NCI-H1930 (cell line): ENCODE measurements at places on chromosomes 5 and 9.

DNA sequence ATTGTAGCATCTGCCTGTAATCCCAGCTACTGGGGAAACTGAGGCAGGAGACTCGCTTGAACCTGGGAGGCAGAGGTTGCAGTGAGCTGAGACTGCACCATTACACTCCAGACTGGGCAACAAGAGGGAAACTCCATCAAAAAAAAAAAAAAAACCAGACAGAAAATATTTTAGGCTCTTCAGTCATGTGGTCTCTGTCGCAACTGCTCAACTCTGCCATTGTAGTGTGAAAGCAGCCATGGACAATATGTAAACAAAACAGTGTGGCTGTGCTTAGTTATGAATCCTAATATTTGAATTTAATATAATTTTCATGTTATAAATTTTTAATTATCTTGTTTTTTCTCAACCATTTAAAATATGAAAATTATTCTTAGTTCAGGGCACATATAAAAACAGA lies 38.4 kb downstream of the ZFAND5 start:
- DNase-seq: no peak

GRCh38 chr5:6544561-6544935 lies 88.3 kb downstream of the NSUN2 start:
- no peak for DNase-seq

GRCh38 chr5:111144352-111144930 lies 52.3 kb downstream of the WDR36 start:
- DNase-seq: no peak

- DNase-seq: no peak
Observed at GRCh38 chr9:88308831-88309560, 79.2 kb upstream of the SPIN1 start.

DNA sequence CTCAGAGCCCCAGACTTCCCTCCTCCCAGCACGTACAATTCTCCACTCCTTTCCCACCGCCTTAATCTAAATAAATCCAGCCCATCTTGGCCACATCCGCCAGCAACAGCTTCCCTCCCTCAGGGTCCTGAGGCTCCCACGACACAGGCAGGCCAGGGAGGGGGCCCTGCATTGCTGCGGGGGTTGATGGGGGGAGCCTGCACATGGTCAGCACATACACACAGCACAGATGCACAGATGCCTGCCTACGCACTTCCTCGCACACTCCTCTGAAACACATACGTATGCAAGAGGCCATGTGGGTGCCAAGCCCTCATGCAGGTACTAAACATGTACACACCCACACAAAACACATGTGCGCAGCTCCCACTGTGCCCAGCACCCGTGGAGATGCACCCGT lies 14.8 kb downstream of the PDGFRB start:
- no peak for DNase-seq

- no peak for DNase-seq
Observed at GRCh38 chr5:126780165-126780827, 3.4 kb downstream of the LMNB1 start.

- DNase-seq: no peak
Observed at GRCh38 chr5:139910036-139910435, 114.4 kb downstream of the PSD2 start.

GRCh38 chr9:129602598-129603415 lies 18.1 kb downstream of the C9orf50 start:
- no peak for DNase-seq

DNA sequence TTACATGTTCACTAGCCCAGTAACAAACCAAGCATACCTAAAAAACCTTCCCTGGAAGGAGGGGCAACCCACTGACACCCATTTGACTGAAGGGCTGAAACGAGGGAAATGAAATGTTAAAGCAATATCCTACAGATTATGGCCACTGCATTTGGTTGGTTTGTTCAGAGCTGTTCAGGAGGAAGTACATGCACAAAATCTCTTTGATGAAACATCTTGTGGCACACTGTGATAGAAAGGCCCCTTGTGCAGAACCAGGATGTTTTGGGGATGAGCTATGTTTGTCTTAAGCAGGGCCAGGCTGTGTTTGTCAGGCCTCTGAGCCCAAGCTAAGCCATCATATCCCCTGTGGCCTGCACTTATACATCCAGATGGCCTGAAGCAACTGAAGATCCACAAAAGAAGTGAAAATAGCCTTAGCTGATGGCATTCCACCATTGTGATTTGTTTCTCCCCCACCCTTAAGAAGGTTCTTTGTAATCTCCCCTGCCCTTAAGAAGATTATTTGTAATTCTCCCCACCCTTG lies 467.3 kb upstream of the PIK3R1 start:
- no peak for DNase-seq

DNA sequence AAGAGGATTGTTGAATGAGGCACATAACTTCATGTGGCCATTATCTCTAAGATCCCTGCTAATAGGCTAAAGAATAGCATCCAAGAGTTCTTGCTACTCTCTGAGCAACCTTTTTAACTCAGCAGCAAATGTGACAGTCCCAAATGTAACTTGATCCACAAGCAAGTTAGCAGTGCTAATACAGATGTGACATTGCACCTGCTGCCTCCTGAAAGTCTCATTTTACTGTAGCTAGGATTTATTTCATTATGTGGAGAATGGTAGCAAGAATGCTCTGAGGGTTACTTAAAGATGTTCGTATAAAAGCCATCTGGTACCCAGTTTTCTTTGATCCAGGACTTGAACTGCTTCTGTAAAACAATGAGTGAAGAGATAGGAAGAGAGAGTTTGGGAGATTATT lies 45.8 kb downstream of the CDH10 start:
- DNase-seq: no peak

DNA sequence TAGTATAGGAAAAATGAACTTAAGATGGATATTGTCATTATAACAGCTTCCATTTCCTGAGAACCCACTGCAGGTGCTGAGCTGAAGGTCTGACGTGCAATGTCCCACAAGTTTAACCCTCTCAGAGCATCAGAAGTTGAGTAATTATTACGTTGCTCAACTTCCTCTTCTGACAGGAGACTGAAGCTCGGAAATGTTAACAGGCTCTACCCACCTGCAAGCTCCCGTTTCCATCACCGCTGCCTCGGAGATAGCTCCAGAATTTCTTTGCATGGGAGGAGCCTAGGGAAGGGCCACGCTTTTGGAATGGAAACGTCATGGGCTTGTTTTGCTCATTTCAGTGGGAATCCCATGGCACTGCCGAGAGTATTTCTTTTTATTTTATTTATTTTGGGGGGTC lies 1.0 kb upstream of the NTMT1 start:
- DNase-seq: no peak

- DNase-seq: no peak
Observed at GRCh38 chr5:103910786-103911185, 348.2 kb upstream of the NUDT12 start.

GRCh38 chr9:78893774-78894401 lies 597.0 kb downstream of the PSAT1 start:
- no peak for DNase-seq

DNA sequence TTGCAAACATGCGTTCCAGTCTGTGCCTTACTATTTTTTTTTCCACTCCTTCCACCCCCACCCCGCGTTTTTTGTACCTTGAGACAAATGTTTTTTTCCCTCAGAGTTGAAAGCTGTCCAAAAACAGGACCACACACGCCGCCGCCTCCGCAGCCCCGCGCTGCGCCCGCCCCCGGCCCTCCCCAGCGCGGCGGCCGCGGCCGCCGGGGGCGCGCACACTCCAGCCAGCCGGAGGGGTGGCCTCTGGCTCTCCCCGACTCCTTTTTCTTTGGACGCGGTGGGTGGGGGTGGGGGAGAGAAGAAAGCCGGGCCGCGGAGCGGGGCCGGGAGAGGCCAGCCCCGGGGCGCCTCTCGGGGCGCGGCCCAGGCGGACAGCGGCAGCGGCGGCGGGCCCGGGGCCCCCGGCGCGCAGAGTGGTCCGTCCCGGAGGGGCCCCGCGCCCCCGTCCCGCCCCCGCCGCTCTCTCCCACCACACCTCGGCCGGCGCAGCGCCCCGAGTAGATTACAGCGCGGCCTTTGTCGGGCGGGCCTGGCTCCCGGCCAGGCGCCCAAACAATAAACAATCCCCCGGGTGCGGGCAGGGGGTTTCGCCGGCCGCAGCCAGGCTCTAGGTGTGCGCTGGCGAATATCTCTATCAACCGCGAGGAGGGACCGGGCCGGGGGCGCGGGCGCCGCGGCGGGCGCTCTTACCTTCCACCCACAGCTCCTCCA lies 10.9 kb downstream of the PTCH1 start:
- DNase-seq: peak; percentile 31

DNA sequence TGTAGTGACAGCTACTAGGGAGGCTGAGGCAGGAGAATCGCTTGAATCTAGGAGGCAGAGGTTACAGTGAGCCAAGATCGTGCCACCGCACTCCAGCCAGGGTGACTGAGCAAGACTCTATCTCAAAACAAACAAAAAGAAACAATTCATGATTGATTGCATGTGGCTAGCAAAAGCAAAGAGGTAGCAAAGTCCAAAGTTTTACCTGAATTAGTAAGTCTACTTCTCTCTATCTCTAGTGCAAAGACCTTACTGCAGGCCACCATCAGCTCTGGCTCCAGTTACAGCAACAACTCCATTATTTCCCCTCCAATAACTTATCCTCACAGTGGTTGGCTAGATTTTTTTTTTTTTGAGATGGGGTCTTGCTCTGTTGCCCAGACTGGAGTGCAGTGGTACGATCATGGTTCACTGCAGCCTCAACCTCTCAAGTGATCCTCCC lies 6.2 kb upstream of the SAR1B start:
- DNase-seq: no peak

DNA sequence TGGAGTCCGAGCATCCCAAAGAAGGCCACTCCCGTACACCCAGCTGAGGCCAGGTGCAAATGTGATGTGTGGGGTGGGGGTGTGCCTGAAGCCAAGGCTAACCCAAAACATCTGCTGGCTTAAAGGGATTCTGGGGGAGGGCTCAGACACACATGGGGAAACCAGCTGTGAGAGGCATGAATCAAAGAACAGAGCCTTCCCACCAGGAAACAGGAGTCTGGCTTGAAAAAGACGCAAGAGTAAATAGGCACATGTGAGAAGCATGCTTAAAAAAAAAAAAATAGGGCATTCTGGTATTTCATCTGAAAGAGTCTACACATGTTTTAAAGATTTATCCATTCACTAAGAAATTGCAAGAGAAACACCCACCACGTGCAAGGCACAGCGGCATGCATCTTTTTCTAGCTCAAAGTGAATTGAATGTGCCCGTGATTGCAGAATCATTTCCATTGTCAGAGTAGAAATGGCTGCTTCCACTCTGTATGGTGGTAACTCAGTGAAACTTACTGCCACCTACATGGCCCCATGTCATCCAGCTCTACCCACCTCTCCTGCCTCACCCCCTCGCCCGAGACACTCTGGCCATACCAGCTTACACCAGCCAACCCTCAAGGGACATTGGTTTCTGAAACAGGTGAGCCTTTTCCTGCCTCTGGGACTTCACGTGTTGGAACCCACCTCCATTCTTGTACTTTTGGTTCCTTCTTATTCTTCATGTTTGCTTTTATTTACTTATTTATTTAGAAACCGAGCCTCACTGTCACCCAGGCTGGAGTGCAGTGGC lies 71.5 kb downstream of the SEMA5A start:
- no peak for DNase-seq

- no peak for DNase-seq
Observed at GRCh38 chr5:82525626-82526025, 247.5 kb upstream of the RPS23 start.

DNA sequence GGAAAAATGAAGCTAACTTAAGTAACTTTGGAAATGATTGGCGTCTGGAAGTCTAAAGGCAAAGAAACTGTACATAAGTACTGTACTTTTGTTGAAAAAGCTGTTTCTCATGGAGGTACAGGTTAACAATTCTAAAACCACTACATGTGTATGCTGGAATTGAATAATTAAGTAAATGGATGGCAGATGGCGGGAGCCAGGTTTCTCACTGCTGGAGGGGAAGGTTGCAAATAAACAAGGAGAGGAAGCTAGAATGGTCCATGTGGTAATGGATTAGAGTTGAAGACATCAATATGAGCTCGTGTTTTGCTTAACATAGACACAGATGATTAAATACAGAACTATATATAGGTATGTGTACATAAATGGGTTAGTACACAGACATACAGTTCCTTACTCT lies 43.2 kb upstream of the ASTN2 start:
- no peak for DNase-seq

DNA sequence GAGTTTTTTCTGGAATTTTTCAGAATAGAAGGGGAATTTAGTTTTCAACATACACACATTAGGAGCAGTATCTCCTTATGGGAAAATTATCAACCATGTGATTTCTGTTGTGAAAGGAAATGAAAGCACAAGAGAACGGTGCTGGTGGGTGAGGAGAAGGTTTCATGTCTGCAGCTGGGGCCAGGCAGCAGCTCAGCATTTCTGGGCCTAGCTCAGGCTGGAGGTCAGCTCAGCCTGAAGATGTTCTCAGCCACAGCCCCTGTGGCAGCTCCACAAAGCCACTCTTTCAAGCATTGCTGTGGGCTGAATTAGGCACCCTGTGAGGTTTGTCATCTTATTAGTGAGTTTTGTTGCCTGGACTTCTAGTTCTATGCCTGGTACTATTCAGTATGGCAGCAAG lies 90.3 kb downstream of the DIRAS2 start:
- no peak for DNase-seq

DNA sequence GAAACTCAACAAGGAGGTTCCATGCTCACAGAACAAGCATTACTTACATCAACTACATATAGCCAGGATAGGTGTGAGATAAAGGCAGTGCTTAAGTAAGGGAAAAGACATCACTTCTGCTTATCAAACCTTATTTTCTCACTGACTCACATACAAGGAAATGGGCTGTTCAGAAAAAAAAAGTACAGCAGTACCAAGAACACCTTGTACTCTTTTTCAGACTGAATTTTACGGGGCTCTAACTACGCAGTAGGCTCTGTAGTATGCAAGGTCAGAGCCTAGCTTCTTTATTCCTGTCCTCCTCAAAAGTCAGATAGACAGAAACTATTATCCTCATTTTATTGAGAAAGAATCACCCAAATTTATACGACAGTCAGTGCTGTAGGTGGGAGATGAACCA lies 5.8 kb downstream of the PSMB7 start:
- no peak for DNase-seq

DNA sequence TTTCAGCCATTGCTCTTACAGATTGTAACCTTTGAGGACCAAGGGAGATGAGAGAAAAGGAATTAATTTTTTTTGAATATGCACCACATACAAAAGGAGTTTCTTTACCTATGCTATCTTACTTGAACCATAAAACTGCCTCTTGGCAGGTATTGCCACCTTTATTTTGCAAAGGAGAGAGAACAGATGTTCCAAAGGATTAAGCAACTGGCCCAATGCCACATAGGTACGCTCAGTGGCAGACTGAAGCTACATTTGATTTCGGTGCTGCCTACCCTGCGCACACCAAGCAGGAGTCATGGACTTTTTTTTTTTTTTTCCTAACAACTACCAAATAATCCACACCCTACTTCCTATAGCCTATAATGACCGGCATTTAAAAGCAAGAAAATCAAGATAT lies 43.1 kb downstream of the SAXO1 start:
- DNase-seq: no peak

GRCh38 chr5:140033037-140033760 lies 9.9 kb downstream of the NRG2 start:
- no peak for DNase-seq
